ENCODE measurements at places on chromosomes 3 and 15.
A peak's percentile ranks its signal among the peaks of the same experiment; 100 is the strongest.

GRCh38 chr15:80597076-80597475 lies 98.0 kb upstream of the ABHD17C start:
- DNase-seq = no peak

GRCh38 chr15:31871166-31871886 lies 159.0 kb upstream of the CHRNA7 start:
- DNase-seq = no peak

DNA sequence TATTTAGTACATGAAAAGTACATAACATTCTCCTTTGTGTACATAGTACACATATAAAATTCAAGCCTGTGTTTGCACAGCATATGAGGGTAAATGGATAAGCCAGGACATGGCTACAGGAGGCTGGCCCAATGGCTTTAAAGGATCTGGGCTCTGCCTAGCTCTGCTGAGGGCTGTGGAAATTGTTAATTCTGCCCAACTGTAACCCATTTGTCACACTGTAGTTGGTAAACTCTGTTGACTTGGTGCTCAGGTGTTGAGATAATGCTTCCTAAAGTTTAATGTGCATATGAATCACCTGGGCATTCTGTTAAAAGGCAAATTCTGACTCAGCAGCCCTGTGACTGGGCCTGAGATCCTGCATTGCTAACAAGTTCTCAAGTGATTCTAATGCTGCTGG lies 196.5 kb upstream of the ZPLD1 start:
- no peak for DNase-seq

GRCh38 chr3:185900228-185900627 lies 37.6 kb downstream of the TRA2B start:
- DNase-seq = no peak

- DNase-seq = no peak
Measured at GRCh38 chr3:71578054-71578751, 5.3 kb downstream of the FOXP1 start.

DNA sequence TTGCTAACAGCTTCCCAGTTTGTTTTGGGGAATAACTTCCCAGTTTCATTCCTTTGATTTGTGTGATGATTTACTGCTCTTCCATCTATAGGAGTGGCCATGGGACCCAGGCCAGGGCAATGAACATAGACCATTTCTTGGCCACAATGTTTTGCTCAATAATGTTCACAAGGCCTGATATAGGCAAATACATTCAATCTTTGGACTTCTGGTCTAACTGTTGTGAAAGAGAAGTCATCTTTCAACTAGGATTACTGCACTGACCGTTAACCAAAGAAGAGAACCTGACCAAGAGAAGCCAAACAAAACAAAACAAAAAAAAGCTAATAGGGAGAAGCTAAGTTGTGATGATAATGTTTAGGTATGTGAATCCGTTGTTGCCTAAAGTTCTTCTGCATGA lies 221.8 kb upstream of the SUCLG2 start:
- no peak for DNase-seq

DNA sequence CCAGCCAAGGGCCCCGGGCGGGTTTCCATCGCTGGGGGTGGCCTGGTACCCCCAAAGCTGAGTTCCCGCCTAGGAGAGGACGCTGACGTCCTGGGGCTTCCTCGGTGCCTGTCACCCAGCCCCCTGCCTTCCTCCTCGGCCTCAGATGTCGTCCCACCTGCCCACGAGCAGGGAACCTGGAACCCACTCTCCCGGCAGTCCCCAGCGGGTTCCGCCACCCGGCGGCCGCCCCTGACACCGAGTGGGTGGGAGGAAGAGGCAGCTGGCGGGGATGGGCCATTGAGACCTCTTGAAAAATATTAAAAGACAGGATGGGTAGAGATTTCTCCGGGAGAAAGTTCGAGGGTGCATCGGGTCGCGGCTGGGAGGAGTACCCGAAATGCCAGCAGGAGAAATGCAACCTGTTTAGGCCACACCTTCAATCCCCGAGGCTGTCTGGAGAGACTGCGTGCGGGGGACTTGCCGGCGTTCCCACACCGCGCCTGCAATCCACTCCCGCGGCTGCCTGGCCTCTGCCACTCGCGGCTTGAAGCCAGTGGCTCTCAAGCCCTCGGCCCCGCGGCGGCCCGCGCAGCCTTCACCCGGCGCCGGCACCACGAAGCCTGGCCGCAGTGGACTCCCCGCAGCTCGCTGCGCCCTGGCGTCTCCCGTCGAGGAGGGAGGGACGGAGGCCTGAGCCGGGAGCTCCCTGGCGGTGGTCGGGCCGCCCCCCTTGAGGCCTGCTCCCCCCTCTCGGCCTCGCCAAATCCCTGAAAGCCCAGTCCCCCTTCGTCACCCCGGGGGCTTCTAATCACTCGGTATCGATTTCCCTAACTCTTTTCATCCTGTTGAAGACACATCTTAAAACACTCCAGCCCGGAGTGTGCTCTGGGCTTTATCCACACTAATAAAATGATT lies 8.6 kb upstream of the NR2F2 start:
- DNase-seq = no peak

- DNase-seq = no peak
Measured at GRCh38 chr15:38324939-38325647, 72.5 kb downstream of the SPRED1 start.

DNA sequence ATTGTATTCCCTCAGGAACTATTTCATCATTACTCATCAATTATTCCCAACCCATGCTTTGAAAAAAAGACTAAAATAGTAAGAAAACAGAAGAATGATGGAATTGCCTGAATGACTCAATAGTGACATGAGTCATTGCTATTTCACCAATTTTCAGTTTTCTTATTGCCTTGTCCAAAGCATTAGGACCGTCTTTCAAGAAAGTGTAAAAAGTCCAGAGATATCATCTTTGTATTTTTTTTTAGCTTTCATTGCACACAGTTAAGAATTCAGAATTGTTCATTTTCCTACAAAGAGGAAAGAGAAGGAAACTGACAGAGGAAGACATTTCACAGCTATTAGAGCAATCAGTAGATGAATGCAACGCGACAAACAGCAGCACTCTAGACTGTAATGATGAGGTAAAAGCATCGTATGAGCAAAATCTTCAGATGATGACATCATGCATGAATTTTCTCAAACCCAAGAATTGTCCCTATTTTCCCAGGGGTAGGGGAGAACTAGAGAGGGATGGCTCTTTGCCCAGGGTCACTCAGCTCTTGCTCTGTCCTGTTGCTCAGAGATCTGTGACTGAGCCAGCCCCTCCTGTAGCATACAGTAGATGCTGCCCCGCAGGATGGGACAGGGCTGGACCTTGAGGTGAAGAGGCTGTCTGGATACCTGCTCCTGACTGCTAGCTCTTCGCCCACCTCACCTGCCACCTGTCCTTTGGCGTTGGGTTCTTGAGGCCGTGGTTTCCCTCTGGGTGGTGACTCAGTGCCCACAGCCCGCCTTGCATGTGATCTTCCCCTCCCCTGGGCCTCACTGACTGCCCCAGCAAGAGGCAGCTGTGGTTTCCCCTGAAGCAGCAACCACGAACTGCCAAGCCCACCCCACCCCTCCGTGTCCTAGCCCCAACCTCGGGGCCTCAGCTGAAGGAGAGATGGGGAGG lies 84.8 kb downstream of the PPCDC start:
- DNase-seq = peak; percentile 53

DNA sequence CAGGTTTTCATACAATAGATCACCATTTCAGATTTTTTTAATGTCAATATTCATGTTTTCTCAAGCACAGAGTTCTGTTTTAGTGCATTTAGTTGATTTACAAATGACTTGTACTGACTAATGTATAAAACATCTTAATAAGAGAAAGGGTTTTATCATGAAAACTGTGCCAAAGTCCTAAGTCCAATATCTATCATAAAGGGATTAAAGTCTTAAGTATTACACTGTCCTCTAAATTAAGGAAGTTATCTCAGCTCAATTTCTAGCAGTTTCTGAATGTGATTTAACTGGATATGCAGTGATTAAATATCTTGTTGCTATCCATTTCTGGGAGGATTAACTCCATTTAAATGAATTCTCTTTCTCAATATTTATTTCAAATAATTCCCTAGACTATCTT lies 381.1 kb upstream of the CNTN4 start:
- DNase-seq = no peak

Data from stimulated activated CD4-positive, alpha-beta T cell treated with anti-CD3 and anti-CD28 coated beads, Interleukin-12 subunit alpha, Interleukin-12 subunit beta, amount 100 ng/mL, for 48 hours (primary cell).